ENCODE measurements at places on chromosomes 3 and 15. TPM values are rescaled to one million over a fixed set of nuclear protein-coding genes. Genes with fewer than 3 reads are reported as not detected.
A peak's percentile ranks its signal among the peaks of the same experiment; 100 is the strongest.

Gene EIF4E3
- 1.6 TPM for polyA plus RNA-seq

Gene PEX5L
- polyA plus RNA-seq = not detected

Gene CPEB1
- polyA plus RNA-seq = 0.19 TPM

Gene ASB14
- polyA plus RNA-seq = not detected

Gene KNL1
- 1.7 TPM for polyA plus RNA-seq

Gene MKRN2OS
- not detected for polyA plus RNA-seq

Gene HGD
- polyA plus RNA-seq = 0.46 TPM

DNA sequence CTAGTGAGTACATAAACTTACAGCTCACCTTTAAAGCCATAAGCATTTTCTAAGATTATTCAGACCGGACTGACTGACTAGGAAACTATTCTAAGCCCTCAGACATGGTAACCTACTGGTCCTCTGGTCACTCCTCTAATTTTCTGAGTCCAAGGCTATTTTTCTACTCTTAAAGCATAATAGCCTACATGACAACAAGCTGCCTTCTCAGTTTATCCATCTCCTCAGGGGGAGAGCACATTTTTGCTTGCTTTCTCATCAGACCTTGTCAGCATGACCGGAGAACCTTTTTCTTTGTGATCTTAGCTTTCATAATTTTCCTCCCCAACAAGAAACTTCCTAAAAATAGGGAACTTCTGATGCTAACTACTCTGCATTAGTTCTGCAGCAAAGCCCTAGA is 38.4 kb downstream of the UBP1 start:
- no peak for DNase-seq
- no peak overlapping the region for H3K4me3 ChIP-seq
- H3K36me3 ChIP-seq = peaks cover 87% of the 10 kb centered on the region
- H3K27ac ChIP-seq = no peak overlapping the region

DNA sequence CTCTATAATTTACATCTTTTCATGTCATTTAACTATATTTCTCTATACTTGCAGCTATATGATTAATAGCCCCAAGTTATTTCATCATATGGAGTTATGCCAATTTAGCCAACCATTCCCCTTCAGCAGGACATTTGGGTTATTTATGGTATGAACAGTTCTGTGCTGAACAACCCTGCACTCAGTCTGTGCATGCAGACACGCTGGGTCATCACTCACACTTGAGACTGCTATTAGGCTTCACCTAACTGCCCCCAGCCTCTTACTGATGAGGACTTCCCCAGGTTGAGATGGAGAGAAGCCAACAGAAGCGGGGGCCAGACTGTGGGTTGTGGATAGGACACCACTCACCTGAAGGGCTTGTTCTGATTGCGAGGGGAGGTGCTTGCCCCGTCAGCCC is 7.3 kb downstream of the TADA3 start:
- no peaks in the 10 kb centered on the region for H3K27me3 ChIP-seq
- no peak overlapping the region for H3K27ac ChIP-seq
- DNase-seq = no peak
- H3K36me3 ChIP-seq = peaks cover 57% of the 10 kb centered on the region
- H3K4me1 ChIP-seq = peaks cover 30% of the 10 kb centered on the region
- no peak overlapping the region for H3K4me3 ChIP-seq

- no peaks in the 10 kb centered on the region for H3K4me1 ChIP-seq
- DNase-seq = no peak
- H3K27me3 ChIP-seq = no peaks in the 10 kb centered on the region
- no peak overlapping the region for H3K4me3 ChIP-seq
- H3K27ac ChIP-seq = no peak overlapping the region
Observed at GRCh38 chr15:85073556-85074194, 92.0 kb downstream of the PDE8A start.

DNA sequence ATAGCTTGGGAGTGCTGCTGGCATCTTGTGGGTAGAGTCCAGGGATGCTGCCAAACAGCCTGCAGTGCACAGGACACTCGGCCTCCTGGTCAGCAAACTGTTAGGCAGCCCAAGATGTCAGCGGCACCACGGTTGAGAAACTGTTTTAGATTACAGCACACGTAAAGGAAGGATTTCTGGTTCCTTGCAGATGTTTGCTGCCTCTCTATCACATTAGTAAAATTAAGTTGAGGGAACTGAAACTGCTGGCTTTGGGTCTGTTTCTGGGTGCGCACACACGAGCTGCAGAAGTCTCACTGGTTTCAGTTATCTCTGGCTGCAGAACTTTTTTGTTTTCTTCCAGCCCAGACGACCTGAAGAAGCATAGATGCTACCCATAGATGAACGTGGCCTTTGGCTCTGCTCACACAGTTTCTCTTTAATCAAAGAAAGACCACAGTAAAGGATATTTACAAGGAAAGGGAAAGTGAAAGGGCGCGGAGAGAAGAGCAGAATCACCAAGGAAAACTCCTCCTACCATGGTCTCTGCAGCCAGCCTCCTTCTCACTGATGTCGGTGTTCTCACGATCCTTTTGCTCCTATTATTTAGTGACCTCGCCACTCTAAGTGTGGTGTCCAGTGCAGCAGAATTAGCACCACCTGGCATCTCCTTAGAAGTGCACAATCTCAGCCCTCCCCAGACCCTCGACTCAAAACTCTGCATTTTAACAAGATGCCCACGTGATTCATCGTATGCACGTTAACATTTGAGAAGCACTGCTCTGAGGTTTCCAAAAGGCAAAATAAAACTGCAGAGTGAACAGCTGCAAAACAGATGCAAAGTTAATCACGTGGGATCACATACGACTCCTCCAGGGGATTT is 50.6 kb upstream of the AKAP13 start:
- peak overlapping the region; percentile 92 for H3K27ac ChIP-seq
- H3K4me3 ChIP-seq = peak overlapping the region; percentile 49
- peaks cover 81% of the 10 kb centered on the region for H3K4me1 ChIP-seq
- peak; percentile 91 for DNase-seq
- H3K36me3 ChIP-seq = no peaks in the 10 kb centered on the region
- no peaks in the 10 kb centered on the region for H3K27me3 ChIP-seq

DNA sequence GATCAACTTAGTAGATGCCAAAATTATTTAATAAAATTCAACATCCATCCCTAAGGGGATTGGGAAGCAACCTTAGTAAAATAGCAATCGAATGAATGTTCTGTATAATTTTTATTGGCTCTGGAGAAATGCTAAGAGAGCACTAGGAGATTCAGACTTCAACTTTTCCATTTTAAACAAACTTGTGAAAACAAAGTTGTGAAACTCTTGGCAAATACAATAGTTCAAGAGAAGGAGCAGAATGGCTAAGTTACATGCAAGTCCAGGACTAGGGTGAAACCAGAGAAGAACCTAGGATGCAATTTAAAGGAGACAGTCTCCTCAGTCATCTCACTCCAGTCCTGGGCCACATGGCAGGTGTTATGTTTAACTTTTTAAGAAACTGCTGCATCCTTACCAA is 16.7 kb upstream of the ZNF280D start:
- H3K4me3 ChIP-seq = no peak overlapping the region
- no peaks in the 10 kb centered on the region for H3K27me3 ChIP-seq
- no peak for DNase-seq
- H3K36me3 ChIP-seq = no peaks in the 10 kb centered on the region
- no peaks in the 10 kb centered on the region for H3K4me1 ChIP-seq

DNA sequence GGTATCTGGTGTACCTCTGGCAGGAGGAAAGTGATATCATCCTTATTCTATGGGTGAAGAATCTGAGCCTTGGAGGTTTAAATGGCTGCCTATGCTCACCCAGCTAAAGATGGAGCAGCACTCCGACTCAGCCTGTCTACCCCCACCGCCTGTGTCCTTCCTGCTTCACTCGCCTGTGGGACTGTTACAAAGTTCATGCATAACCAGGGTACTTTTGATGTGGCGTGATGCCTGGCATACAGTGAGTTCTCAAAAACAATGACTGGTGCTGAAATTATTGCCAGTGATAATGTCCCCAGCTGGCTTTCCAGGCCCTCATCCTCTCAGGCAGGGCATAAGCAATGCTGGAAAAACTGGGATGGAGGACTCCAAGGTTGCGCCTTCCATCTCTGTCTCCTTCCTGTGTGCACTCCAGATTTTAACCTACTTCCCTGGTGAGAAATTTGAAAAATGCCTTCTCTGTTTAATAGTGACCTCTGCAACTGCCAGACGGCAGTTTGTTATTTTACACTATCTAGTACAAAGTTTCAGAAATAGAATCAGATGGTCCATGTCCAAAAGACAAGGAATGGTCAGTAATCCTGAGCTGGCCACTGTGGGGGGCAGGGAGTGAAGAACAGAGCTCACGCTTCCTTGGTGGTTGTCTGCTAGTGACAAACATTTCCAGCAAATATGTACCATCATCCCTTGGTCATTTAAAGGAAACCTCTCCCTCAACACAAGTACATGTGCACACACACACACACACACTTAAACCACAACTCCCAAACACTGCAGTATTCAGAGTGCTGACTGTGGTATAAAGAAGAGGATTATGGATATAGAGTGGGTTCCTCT is 86.5 kb upstream of the NMNAT3 start:
- H3K27me3 ChIP-seq = no peaks in the 10 kb centered on the region
- no peak overlapping the region for H3K27ac ChIP-seq
- no peak overlapping the region for H3K4me3 ChIP-seq
- no peaks in the 10 kb centered on the region for H3K4me1 ChIP-seq
- DNase-seq = no peak

- peaks cover 50% of the 10 kb centered on the region for H3K4me1 ChIP-seq
- no peaks in the 10 kb centered on the region for H3K27me3 ChIP-seq
- H3K36me3 ChIP-seq = peaks cover 31% of the 10 kb centered on the region
- no peak for DNase-seq
Observed at GRCh38 chr3:152375546-152375945, 106.8 kb downstream of the MBNL1 start.

DNA sequence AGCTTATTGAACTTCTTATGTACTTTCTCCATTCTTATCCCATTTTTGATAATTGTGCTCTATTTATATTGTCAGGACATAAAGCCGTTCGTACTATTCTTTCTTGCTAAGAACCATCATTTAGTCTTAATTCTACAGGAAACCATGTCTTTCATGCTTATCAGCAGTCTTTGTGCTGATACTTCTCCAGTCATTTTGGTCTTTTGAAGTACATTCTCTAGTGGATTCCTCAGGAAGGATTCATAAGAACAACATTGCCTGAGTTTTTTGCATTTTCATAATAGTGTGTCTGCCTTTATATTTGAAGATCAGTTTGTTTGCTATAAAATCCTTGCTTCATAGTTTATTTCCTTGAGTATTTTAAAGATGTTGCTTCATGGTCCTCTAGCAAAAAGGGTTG is 126.6 kb upstream of the NEO1 start:
- H3K27me3 ChIP-seq = peaks cover 6% of the 10 kb centered on the region
- H3K36me3 ChIP-seq = no peaks in the 10 kb centered on the region
- H3K27ac ChIP-seq = no peak overlapping the region
- no peaks in the 10 kb centered on the region for H3K4me1 ChIP-seq
- no peak for DNase-seq
- H3K4me3 ChIP-seq = no peak overlapping the region

DNA sequence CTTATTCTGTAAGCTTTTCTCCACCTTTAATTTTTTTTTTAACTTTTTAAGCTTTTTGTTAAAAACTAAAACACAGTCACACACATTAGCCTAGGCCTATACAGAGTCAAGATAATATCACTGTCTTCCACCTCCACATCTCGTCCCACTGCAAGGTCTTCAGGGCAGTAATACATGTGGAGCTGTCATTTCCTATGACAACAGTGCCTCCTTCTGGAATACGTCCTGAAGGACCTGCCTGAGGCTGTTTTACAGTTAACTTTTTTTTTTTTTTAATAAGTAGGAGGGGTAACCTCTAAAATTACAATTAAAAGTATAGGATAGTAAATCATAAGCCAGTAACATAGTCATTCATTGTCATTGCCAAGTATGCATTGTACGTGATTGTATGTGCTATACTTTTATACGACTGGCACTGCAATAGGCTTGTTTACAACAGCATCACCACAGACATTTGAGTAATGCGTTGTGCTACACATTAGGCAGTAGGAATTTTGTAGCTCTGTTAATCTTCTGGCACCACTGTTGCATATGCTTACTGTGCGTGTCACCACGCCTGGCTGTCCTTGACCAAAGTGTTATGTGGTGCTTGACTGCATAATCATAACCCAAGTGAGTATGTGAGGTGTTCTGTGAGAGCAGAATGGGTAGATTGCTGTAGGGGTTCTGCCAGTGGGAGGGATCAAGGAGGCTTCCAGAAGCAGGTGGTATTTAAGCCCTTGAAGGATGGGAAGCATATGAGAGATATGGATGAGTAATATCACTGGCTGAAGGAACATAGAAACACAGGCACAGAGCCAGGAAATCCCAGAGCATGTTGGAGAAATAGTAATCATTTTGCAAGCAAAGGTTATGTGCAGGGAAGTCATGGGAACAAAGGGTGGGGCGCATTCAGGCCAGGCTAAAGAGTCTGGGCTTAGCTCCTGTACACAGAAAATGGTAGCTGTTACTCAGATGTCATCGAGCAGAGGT is 18.3 kb downstream of the FBXO22 start:
- no peaks in the 10 kb centered on the region for H3K36me3 ChIP-seq
- H3K27me3 ChIP-seq = no peaks in the 10 kb centered on the region
- peaks cover 7% of the 10 kb centered on the region for H3K4me1 ChIP-seq
- H3K27ac ChIP-seq = no peak overlapping the region

All from B cell (primary cell).